ENCODE measurements at places on chromosomes 7 and 10. TPM values are rescaled to one million over a fixed set of nuclear protein-coding genes. Genes with fewer than 3 reads are reported as not detected.
A peak's percentile ranks its signal among the peaks of the same experiment; 100 is the strongest.

GRCh38 chr7:2129323-2130095 is 103.2 kb downstream of the MAD1L1 start:
- no peak overlapping the region for H3K4me3 ChIP-seq
- H3K36me3 ChIP-seq: peaks cover 25% of the 10 kb centered on the region
- no peaks in the 10 kb centered on the region for H3K27me3 ChIP-seq
- no peak for DNase-seq
- H3K27ac ChIP-seq: no peak overlapping the region
- H3K4me1 ChIP-seq: peaks cover 13% of the 10 kb centered on the region

LRRD1 gene
- total RNA-seq: 0.05 TPM

DNA sequence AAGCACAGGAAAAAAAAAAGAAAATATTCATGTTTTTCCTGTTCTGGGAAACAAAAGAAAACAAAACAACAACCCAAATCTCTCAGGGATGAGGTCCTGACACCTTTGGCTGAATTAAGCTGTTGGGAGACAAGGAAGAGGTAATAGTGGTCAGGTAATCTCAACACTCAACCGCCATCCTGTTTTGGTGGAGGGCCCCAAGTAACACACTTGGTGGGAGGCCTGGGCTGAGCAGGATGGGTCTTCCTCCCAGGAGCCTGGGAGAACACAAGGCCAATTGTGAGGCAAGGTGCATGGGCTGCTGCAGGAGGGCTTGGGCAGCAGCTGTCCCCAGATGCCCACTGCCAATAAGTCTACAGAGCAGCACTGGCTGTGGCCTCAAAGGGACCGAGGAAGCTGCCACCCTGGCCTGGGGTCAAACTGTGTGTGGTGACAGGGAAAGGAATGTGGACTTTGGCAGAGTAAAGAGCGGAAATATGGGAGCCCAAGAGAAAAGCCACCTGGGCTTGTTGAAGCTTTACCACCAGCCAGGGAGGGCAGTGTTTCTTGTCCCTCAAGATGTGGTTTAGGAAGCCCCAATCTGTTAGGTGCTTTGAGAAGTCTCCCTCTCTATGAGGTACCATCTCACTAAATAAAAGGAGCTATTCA is 93.5 kb upstream of the SLC25A13 start:
- no peak overlapping the region for H3K4me3 ChIP-seq
- no peaks in the 10 kb centered on the region for H3K27me3 ChIP-seq
- DNase-seq: no peak
- no peaks in the 10 kb centered on the region for H3K36me3 ChIP-seq

GRCh38 chr10:3427347-3427746 is 254.8 kb upstream of the PITRM1 start:
- H3K4me1 ChIP-seq: no peaks in the 10 kb centered on the region
- H3K36me3 ChIP-seq: no peaks in the 10 kb centered on the region
- no peaks in the 10 kb centered on the region for H3K27me3 ChIP-seq
- no peak for DNase-seq
- H3K27ac ChIP-seq: no peak overlapping the region
- H3K4me3 ChIP-seq: no peak overlapping the region

DENND2A gene
- total RNA-seq: 1.0 TPM

SPDYE5 gene
- total RNA-seq: 0.05 TPM

GRCh38 chr10:28365840-28366239 is 63.0 kb upstream of the MPP7 start:
- H3K4me3 ChIP-seq: no peak overlapping the region
- no peaks in the 10 kb centered on the region for H3K36me3 ChIP-seq
- no peak overlapping the region for H3K27ac ChIP-seq
- no peak for DNase-seq
- no peaks in the 10 kb centered on the region for H3K27me3 ChIP-seq

DNA sequence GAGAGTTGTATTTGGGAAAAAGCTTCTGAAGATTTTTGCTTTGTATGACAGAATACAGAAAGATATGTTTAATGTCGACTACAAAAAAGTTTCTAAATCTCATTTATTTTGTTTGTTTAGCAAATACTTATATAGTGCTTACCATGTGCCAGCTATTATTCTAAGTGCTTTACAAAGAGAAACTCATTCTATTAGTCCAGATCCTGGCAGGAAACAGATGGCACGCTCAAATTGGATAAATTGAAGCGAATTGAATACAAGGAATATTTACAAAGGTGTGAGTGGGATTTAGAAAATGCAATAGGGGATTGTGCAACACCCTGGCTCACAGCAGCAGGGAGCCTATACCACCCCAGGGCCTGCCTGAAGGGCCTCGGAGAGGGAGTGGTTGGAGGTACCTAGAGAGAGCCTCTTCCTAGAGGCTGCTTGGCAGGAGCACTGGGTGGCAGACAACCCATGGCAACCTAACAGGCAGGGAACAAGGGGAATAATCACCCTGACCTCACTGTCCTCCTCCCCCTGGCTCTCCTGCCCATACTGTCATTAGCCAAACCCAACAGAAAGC is 27.6 kb upstream of the FAM204A start:
- H3K4me3 ChIP-seq: no peak overlapping the region
- no peaks in the 10 kb centered on the region for H3K27me3 ChIP-seq
- DNase-seq: no peak
- H3K36me3 ChIP-seq: no peaks in the 10 kb centered on the region

GIMAP4 gene
- total RNA-seq: 68.5 TPM

CALD1 gene
- total RNA-seq: 17.8 TPM

GRCh38 chr7:94313926-94314325 is 80.8 kb upstream of the COL1A2 start:
- no peaks in the 10 kb centered on the region for H3K36me3 ChIP-seq
- DNase-seq: no peak
- no peak overlapping the region for H3K4me3 ChIP-seq
- no peaks in the 10 kb centered on the region for H3K4me1 ChIP-seq

OR2AE1 gene
- not detected for total RNA-seq

DNAAF5 gene
- total RNA-seq: 8.3 TPM

HOXA11 gene
- not detected for total RNA-seq

GBX1 gene
- total RNA-seq: not detected

MRLN gene
- total RNA-seq: 0.47 TPM

DNA sequence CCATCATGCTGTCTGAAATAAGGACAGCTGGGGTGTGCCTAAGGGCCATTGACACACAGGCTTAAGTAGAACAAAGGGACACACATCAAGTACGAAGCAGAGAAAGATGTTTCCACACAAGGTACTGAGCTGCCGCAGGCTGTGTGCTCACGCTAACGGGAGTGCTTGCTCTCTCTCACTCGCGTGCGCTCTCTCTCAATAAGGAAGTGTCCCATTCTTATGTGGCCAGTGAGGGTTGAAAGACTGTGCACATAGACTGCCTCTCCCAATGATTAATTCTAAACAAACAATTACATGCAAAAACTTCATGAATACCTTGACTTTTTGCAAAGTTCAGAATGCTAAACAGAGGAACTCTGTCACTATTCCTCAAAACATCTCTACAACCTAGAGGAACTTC is 29.9 kb downstream of the DCLRE1C start:
- DNase-seq: no peak

- H3K4me3 ChIP-seq: no peak overlapping the region
- peaks cover 9% of the 10 kb centered on the region for H3K36me3 ChIP-seq
- H3K27ac ChIP-seq: peak overlapping the region; percentile 34
- H3K27me3 ChIP-seq: no peaks in the 10 kb centered on the region
Measured at GRCh38 chr7:101869901-101870290, 52.5 kb downstream of the CUX1 start.
